ENCODE measurements at places on chromosomes 12 and 14. TPM values are rescaled to one million over a fixed set of nuclear protein-coding genes. Genes with fewer than 3 reads are reported as not detected.

Gene TTC8
- 17.9 TPM for total RNA-seq

Gene MIP
- not detected for total RNA-seq

Gene GALNT16
- not detected for total RNA-seq

Gene RNF212B
- not detected for total RNA-seq

Gene CCDC175
- not detected for total RNA-seq

Gene OLR1
- total RNA-seq = under 0.01 TPM

Gene OR4E2
- total RNA-seq = not detected

Measured in nasal cavity respiratory epithelium epithelial cell of viscerocranial mucosa (primary cell).